GDM1 (cell line): ENCODE measurements at places on chromosomes 13 and 19.
A peak's percentile ranks its signal among the peaks of the same experiment; 100 is the strongest.

DNA sequence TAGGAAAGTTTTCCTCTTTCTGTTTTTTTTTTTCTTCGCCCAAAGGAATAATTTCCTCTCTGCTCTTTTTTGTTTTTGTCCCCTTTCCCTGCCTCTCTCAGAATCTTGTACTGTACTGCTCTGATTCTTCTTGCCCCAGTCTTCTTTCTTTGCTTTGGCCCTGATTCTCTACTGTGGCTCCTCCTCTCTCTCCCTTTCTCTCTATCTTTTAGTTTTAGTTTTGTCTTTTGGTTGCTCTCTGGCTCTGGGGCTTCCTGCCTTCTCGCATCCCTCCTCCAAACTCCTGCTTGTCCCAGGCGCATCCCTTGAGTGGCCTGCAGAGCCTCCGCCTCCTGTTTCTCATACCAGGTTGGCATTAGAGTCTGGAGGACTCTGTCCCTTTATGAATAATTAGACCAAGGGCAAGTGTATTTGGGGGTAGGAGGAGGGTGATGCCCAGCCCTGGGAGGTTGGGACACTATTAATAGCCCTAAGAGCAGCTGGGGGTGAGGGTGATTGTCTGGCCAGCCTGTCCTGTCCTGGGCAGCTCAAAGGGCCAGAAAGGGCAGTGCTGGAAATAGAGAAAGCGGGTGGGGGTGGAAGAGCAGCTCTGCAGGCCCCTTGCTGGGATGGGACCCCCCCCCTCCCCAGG lies 39.1 kb downstream of the LYL1 start:
- DNase-seq, result no peak

GRCh38 chr13:67224148-67224846 lies 5.8 kb downstream of the PCDH9 start:
- DNase-seq, result peak; percentile 34

- no peak for DNase-seq
These were observed 262.1 kb downstream of the FGF9 start for GRCh38 chr13:21932996-21933395.

DNA sequence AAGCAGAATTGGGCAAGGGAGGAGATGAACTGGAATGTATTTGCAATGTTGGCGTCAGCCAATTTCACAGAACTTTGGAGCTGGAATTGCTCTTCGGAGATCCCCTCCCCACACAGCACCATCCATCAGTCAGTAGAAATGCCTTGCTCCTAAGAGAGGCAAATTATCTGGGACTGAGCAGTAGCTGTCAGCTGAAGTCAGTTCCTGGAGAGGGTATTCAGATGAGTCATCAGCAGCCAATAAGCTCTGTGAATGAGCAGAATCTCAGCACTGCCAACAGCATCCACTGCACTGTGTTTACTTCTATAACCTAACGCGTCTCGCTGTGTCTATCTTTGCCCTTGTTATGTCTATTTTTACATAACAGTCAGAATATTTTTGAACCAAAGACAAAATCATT lies 213.7 kb downstream of the SLITRK5 start:
- DNase-seq, result no peak

DNA sequence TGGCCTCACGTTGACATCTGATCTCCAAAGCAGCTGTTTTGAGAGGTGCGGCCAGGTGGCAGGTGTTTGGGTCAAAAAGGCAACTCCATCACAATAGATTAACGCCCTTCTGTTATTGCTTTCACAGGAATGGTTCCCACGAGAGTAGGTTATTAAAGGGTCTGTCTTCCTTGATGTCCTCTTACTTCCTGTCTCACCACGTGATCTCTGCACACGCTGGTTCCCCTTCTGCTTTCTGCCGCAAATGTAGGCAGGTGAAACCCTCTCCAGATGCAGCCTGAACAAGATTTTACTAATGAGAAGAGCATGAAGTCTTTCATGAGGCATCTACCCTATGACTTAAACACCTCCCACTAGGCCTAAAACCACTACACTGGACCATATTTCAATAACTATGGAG lies 22.8 kb upstream of the ZNF564 start:
- DNase-seq, result peak; percentile 8

DNA sequence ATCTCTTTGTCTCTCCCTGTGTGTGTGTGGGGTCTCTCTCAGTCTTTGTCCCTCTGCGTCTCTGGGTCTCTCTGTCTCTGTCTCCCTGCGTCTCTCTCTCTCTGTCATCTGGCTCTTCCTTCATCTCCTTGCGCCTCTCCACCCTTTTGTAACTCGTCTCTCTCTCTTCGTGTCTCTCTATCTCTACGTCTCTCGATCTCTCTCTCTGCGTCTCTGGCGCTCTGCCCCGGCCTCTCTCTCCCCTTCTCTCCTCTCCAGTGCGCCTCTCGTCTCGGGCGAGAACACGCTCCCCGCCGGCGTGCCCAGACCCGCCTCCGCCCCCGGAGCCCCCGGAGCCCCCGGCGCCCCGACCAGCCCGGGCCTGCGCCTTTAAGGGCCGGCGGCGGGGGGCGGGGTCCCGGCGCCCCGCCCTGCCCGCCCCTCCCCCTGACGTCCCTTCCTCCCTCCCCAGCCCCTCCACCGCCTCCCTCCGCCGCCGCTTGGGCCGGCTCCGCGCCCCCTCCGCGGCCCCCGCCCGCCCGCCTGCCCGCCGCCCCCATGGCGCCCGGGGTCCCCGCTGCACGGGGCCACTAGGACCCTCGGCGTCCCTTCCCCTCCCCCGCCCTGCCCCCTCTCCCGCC lies at the start of gene MARK4:
TSS of gene MARK4 (plus strand) at position 440 of the 620 bp plus-strand sequence. CDS start 318 bp downstream, outside the sequence.
- DNase-seq, result peak; percentile 49

DNA sequence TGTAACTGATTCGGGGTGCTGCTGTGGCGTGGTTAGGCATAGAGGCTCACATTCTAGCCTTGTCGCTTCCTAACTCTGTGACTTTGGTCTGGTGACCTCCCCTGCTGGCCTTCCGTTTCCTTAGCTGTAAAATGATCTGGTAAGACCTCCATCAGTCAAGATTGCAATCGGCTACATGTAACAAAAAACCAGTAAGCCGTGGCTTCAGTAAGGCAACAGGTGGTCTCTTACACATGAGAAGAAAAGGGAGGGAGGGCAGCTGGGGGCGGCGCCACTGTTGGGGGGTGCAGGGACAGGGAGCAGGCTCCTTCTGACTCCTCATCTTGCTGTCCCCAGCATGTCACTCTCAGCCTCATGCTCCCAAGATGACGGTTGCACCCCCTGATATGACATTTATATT lies 148.0 kb downstream of the SIPA1L3 start:
- DNase-seq, result no peak

DNA sequence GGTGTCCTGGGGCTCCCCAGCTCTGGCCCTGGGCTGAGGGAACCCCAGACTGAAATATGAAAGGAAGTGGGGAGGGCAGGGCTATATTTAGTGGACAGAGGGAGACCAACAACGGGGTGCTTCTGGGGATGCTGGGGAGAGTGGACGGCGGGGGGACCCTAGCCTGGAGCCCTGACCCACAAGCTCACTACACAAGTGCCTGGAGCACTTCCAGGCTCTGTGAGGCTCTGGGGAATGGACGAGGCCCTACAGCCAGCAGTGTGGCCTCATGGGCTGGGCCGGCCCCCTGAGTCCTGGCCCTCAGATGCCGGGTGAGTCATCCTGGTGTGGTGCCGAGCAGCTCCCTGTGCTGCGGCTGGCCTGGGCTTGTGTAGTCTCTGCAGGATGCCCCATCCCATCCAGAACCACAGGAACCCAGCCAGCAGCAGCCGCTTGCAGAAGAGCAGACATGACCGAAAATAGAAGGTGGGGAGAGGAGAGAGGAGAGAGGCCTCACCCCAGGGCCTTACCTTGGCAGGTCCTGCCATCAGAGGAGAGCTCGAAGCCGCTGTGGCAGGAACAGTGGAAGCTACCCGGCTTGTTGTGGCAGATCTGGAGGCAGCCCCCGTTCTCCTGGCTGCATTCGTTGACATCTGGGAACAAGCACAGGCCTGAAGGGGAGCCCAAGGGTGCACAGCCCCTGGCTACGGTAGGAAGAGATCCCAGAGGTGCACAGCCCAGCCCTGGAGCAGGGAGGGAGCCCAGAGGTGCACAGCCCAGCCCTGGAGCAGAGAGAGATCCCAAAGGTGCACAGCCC lies 26.1 kb downstream of the GAS6 start:
- DNase-seq, result no peak
